Neural crest cell (in vitro differentiated cells): ENCODE measurements at places on chromosomes 1 and 21. TPM values are rescaled to one million over a fixed set of nuclear protein-coding genes. Genes with fewer than 3 reads are reported as not detected.

HCRTR1 gene
- total RNA-seq, result 0.23 TPM in 1 of 2 replicates, not detected in the other

KCNH1 gene
- 0.21 TPM in 1 of 2 replicates, not detected in the other for total RNA-seq

C1orf167 gene
- not detected in 2 replicates for total RNA-seq

HRNR gene
- not detected in 2 replicates for total RNA-seq

ILDR2 gene
- 27.4 and 30.3 TPM in 2 replicates for total RNA-seq

DNA sequence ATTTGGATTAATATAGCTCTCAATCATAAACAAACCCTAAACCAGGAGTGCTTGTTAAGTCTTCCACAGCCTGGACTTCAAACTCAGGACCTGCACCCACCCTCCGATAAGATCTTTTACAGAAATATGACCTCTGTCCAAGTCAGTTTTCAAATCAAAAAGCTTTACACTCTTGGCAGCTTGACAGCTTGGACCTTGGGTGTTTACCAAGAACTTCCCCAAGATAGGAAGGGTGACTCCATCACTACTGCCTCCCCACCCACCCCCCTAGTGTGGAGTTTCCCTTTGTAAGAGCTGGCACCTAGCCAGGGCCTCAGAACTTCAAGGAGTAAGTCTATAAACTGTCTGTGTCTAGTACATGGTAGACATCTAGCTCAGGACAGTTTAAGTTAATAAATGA, 9.6 kb downstream of the BCAR3 start:
- no peak for DNase-seq

DNA sequence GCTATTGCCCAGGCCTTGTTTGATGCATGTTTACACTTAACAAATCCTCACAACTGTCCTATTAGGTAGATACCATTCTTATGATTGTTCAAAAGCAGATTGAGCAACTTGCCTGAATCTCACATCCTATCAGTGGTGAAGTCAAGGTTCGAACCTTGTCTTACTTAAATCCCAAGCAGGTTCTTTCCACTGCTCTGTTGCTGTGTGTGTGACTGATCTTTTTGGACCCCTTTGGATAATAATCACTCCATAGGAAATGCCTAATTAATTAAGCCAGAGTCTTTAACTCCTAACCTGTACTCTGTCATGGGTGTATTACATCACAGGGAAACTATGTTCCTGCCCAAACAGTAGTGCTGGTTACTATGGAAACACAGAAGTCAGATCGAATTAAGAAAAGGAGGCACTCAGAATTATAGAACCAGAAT, 84.2 kb downstream of the SPATA46 start:
- no peak for DNase-seq

DNA sequence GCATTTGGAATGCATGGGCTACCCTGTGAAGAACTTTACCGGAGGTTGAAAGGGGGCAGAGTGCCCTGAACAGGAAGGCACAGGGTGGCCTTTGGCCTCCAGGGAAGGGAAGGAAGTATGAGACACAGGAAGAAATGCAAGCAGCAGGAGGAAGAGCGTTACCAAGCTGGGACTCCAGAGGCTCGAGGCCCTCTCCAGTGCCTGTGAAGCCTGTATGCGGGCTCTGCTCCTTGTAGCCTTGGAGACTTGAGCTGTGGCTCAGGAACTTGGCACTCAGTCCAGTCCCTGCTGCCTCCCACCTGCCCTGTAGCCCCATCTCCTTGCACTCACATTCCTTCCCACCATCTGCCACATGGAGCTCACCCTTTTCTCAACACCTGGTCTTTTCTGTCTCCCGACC, 33.5 kb upstream of the RNF19B start:
- DNase-seq, result no peak

- DNase-seq, result no peak
These were observed 10.8 kb downstream of the PLA2G2D start for GRCh38 chr1:20108366-20109123.

DNA sequence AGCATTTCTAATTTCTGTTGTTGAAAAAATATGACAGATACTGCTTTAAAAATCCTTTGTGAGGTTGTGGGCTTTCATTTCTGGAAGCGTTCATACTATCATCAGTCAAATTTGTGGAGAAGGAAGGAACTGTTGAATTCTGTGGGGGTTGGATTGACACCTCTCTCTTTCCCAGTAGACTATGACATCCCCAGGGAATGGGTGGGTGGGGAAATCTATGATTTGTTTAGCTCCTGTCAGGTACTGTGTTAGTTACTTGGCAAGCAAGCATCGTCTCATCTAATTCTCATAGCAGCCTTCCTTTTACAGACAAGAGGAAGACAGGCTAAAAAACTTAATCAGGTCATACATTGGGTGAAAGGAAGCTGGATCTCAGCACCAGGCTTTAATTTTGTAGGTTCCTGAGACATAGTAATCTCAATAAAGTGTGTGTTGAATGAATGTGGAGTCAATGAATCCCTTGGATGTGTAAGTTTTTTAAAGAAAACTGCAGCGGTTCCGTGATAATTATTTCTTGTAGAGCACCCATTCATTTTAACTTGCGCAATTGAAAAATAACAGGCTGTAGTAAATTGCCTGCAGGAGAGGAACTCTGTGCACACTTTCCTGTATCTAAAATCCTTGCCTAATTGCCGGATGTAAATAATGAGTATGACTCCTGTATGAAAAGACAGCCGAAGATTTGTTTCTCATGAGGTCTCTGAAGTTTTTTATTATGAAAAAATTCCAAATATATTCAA, 60.6 kb downstream of the MYOM3 start:
- DNase-seq, result no peak

DNA sequence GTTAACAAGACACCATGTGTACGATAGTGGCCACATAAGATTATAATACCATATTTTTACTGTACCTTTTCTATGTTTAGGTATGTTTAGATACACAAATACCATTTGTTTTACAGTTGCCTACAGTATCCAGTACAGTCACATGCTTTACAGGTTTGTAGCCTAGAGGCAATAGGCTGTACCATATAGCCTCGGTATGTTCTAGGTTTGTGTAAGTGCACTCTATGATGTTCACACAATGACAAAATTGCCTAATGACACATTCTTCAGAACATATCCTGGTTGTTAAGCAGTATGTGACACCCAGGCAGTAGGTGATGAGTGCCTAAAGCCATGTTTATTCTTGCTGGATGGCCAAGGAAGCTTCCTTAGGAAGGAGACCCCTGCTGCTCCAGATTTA, 111.8 kb downstream of the PAPPA2 start:
- no peak for DNase-seq

GRCh38 chr1:196951711-196952394, 8.3 kb downstream of the CFHR2 start:
- DNase-seq, result no peak

DNA sequence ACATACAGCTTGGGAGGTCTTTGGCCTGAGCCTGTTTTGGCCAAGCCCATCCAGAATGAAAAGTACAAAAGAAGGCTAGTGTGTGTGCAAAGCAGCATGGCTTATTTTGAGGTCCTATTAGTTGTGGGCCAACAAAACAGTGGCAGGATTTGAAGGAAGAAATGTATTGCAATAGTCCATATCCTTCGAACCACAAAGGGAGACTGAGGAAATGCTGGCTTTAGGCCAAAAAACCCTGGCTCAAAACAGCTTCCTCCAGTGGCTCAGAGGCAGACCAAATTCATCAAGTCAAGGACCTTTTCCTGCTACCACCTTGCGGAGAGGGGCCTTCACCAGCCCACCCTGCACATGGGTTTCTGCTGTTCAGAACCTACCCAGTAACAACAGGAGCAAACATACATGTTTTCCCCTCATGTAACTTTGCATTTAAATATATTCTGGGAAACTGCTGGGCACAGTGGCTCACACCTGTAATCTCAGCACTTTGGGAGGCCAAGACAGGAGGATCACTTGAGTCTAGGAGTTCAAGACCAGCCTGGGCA, 43.3 kb downstream of the VPS26C start:
- DNase-seq, result no peak

DNA sequence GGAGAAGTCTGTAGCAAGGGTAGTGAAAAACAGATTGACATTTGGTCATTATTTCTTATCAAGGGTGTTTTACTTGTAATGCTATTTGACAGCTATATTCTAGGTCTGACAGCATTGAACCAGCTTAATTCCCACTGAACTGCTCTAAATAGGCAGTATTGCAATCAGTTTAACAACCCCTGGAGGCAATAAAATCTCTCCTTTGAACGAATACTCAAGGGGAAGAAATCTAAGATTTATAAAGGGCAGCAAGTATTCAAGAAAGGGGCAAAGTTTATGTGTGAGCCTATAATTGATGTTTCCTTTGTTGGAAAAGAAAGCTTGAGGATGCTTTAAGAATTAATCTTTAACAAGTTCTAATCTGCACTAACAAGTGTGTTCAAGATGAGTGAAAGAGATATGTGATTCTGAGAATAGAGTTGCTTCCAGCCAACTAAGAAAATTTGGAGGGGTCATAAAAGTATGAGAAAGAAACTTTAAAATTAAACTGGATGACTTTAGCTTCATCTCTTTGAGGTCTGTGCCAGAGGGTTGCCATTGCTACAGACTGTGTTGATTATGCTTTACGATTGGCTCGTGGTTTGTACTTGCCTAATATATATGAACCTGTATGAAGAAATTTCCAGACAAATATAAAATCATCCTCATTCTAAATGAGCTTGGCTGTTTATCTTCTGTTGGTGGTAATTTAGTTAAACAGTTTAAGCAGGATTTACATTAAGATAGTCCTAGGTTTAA, 72.5 kb downstream of the ZNF326 start:
- no peak for DNase-seq
